ENCODE measurements at places on chromosomes 2 and 18.

DNA sequence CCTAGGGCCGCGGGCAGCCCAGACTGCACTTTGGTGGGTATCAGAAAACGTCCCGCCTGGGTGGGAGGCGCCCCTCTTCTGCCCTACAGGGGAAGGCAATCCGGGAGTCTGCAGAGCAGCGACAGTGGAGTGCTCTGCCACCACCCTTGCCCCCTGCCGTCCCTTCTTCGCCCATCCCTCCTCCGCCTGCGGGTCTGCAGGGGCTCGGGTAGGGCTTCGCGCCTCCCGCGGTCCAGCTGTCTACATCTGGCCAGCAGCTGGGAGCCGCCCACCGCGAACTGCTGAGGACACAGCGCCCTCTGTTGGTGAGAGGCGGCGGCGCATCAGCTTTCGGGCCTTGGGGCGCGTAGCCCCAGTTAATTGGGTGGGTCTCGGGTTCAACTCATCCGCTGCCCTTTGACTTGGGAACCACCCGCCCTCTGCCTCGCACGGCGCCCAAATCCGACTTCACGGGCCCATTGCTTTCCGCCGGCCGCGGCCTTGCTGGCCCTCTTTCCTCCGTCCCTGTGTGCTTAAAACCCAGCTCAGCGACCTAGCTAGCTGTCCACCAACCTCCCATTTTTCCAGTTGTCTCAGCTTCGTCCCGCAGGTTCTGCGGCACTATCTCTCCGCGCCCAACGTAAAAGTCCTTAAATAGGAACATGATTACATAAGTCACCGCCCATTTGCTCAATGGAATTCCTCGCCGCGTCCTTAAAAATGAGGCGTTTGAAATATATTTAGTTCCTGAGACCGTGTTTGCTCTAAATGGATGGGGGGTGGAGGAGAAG lies 17.6 kb downstream of the WNT10A start:
- DNase-seq, result peak; percentile 41

DNA sequence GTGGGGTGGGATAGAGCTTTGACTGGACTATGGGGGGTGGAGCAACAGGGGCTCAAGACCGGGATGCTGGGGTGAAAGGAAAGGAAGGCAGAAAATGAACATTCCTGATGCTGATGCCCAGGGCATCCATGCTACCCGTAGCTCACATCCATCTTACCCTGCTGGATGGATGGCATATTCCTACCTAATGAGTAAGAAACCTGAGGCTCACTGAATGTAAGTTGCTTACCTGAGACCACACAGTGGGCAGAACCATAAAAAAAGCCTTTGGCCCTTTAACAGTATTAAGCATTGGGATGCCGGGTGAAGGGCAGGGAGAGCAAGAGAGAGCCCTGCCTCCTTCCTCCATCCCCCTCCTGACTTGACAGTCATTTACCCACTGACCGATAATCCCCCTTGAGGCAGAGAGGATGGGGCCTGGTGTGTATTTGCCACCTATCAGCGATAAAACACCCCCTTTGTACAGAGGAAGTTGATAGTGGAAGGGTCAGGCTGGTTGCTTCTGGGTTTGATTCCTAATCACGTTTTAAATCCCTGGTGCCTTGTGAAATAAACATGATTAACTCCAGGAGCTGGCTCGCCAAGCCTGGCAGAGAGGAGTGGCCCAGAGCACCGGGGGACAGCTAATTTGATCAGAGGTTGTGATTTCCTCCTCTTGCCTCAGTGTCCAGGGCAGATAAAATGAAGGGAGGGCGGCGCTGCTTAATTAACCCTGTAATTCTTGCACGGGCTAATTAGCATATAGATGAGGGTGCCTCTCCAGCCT lies 105.9 kb upstream of the HS6ST1 start:
- no peak for DNase-seq

DNA sequence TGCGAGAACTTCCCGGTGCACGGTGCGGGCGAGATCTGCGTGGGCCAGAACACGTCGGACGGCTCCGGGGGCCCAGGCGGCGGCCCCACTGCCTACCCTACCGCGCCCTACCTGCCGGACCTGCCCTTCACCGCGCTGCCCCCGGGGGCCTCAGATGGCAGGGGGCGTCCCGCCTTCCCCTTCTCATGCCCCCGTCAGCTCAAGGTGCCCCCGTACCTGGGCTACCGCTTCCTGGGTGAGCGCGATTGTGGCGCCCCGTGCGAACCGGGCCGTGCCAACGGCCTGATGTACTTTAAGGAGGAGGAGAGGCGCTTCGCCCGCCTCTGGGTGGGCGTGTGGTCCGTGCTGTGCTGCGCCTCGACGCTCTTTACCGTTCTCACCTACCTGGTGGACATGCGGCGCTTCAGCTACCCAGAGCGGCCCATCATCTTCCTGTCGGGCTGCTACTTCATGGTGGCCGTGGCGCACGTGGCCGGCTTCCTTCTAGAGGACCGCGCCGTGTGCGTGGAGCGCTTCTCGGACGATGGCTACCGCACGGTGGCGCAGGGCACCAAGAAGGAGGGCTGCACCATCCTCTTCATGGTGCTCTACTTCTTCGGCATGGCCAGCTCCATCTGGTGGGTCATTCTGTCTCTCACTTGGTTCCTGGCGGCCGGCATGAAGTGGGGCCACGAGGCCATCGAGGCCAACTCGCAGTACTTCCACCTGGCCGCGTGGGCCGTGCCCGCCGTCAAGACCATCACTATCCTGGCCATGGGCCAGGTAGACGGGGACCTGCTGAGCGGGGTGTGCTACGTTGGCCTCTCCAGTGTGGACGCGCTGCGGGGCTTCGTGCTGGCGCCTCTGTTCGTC lies 1.7 kb downstream of the FZD7 start:
- DNase-seq, result peak; percentile 86

GRCh38 chr2:51919395-51919794 lies 887.5 kb upstream of the NRXN1 start:
- DNase-seq, result peak; percentile 78

- DNase-seq, result no peak
These were observed 6.2 kb downstream of the ASXL2 start for GRCh38 chr2:25872134-25872533.

- DNase-seq, result no peak
These were observed 1073.9 kb upstream of the CDH2 start for GRCh38 chr18:29250843-29251242.

DNA sequence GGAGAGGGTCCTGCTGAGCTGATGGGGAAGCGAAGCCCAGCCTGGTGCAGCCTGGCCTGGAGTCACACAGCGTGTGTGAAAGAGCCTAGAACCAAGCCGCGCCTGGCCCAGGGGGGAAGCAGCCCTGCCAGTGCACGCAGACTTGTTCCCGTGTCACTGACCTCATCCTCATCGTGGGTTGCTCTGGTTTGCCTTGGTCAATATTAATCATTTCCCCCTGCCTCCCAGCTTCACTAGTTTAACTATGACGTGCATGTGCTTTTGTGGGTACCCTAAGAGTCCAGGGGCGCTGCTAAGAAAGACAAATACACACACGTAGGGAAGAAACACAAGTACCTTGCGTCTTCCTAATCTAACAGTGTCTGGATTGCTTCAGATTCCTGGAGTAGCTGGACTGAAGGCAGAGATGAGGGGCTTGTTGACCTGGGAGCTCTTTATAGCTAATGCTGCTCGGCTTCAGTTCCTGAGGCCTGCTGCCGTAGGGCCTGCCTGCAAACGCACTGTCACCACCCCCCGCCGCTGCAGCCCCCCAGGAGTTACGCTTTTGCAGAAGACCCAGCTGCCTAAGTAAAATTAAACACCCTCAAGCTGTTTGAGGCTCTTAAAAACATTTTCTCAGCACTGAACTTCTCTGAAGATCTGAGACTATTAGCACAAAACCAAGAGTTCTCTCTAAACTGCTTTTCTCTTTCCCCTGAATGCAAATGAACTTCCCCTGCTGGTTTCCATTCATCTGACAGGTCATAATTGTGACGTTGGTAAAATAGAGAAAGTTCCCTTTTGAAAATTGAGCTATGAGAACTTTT lies 159.2 kb downstream of the FAM210A start:
- DNase-seq, result no peak

DNA sequence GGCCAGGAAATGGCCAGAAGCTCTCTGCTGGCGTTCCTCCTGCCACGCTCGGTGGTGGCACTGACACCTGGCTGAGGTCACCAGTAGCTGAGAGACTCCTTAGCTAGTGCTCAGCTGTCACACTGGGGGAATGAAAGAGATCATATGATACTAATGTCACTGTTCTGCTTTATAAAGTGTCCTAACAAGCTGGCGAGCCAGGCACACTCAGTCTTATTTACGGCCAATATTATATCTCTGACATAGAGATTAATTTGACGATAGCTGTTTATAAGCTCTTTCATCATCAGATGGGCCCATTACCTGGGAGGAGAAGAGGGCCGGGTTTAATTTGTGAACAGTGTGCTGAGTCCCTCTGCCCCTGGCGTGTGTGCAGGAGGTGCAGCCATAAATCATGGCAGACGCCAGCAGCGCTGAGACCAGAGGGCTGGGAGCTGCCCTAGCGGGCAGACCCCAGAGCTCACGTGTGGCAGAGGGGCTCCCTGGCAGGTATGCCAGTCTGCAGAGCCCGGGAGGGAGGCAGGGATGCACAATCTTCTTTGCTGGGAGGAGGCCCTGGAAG lies 246.5 kb downstream of the HAUS1 start:
- DNase-seq, result no peak

- no peak for DNase-seq
These were observed 3.3 kb downstream of the SH3BP4 start for GRCh38 chr2:234955091-234955591.

GRCh38 chr2:231169488-231169887 lies 28.9 kb upstream of the ARMC9 start:
- DNase-seq, result no peak

GRCh38 chr18:45621061-45621511 lies 5.8 kb downstream of the SLC14A2 start:
- DNase-seq, result peak; percentile 51

- no peak for DNase-seq
These were observed 1.3 kb downstream of the RNPEPL1 start for GRCh38 chr2:240569523-240569997.

DNA sequence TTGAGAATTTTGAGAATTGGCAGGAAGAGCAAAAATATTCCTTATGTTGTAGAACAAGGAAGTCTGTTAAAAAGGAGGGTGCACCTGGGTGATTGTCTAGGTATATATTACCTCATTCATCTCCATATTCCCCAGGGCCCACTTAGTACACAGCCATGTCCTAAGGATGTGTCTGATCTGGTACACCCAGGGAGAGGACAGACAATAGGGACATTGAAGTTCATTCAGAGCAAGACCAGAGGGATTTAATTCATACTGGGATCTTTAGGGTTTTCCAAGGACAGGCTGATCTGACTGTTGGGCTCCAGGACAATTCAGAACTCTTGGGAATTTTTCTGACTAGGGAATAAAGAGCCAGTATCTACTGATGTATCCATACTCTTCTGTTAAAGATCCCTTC lies 112.1 kb downstream of the PHLPP1 start:
- DNase-seq, result no peak

DNA sequence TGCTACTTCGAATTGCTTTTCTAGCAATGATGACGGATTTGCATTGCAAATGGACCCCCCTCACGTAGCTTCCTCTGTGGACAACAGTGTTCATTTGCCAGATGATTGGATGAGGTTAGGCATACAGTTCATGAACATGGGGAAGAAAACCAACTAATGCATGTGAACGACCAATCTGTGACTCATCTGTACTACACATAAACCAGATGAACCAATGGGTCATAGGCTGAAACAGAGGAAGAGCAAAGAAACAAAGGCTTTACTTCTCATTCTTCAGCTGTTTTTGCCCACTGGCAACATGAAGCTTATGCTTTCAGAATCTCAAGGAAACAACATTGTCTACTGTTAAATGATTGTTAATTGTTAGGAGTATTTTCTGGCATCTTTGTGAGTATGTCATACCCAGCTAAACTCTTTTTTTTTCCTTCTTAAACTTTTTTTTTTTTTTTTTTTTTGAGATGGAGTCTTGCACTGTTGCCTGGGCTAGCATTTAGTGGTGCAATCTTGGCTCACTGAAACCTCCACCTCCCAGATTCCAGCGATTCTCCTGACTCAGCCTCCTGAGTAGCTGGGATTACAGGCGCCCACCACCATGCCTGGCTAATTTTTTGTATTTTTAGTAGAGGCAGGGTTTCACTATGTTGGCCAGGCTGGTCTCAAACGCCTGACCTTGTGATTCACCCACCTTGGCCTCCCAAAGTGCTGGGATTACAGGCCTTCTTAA lies 35.5 kb downstream of the EFEMP1 start:
- DNase-seq, result peak; percentile 61

GRCh38 chr2:49255409-49255971 lies 101.2 kb upstream of the FSHR start:
- DNase-seq, result peak; percentile 26

DNA sequence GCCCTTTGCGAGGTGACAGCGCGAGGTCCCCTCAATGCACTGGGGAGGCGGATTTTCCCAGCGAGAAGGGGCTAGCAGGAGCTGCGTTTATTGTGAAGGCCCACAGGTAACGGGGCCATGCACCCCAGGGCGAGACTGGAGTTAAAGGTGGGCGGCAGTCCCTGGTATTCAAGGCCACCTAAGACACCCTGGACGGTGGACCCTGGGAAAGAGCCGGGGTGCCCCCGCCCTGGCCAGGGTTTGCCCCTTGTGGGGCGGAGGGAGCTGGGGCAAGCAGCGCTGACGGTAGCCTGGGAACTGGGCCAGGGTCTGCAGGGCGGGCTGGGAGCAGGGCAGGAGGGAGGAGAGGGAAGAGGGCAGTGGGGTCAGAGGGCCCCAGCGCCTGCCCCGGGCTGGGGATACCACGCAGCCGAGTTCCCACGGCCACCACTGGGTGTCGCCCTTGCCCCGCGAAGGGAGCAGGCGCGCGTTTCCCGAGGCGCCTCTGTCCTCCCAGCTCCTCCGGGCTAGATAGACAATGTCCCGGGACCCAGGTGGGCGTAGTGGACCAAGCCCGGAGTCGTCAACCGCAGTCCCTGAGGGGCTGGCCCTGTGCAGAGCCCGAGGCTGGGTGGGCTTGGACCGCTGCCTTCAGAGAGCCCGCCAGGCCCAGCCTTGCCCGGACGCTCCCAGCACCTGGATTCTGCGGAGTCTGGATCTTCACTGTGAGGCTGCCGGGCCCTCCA lies 80.2 kb downstream of the SMAD4 start:
- DNase-seq, result peak; percentile 40

DNA sequence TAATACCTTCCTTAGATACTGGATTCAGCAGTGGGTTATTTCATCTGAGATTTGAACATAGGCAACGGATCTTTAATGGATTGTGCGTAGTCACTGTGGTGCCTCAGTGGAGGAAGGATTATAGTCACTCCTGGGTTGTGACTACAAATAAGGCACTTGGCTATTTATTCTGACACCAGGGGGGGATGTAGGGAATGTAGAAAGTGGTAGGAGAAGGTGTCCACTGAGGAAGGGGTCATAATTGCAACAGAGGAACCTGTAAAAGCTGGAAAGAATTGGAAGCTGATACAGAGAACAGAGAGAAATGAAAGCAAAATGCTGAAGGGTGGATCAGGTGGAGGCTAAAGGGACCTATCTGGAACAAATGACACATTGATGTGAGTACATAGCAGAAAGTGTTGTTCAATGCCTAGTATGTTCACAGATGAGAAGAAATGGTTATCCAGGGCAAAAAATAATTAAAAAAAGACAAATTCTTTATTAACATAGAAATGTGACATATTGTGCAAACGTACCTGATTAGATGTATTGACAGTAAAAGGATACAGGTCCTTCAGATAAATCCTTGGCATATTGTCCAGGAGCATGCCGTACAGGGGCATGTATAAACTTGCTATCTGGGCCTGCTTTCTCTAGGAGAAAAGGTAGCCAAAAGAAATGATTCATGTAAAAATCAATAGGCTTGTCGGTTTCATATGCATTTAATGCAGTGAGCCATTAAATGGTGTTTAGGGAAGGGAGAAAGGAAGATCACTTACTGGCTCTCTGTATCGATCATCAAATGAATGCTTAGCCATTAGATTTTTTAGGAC lies 91.2 kb upstream of the CCDC195 start:
- no peak for DNase-seq
